CD14-positive monocyte (primary cell): ENCODE measurements at places on chromosomes 5 and 9. TPM values are rescaled to one million over a fixed set of nuclear protein-coding genes. Genes with fewer than 3 reads are reported as not detected.

Gene LIX1
- polyA plus RNA-seq = not detected

Gene GPRIN1
- 0.13 and 0.22 TPM in 2 replicates for polyA plus RNA-seq

Gene DROSHA
- polyA plus RNA-seq = 7.6 and 12.6 TPM in 2 replicates

Gene SPARC
- 19.7 TPM for polyA plus RNA-seq

Gene HAPLN1
- not detected for polyA plus RNA-seq

Gene HMMR
- not detected for polyA plus RNA-seq

Gene TAL2
- not detected for polyA plus RNA-seq

Gene PLAC8L1
- not detected in 2 replicates for polyA plus RNA-seq

Gene OR1K1
- polyA plus RNA-seq = not detected

Gene TTC16
- polyA plus RNA-seq = not detected

Gene PTPN3
- not detected for polyA plus RNA-seq

Gene NIM1K
- 0.13 TPM in 2 replicates for polyA plus RNA-seq

Gene GRM6
- not detected in 2 replicates for polyA plus RNA-seq

Gene WDR31
- polyA plus RNA-seq = not detected
